ENCODE measurements at places on chromosomes 3 and 15.
A peak's percentile ranks its signal among the peaks of the same experiment; 100 is the strongest.

GRCh38 chr3:107881509-107881908, 209.3 kb downstream of the CD47 start:
- no peak for DNase-seq

DNA sequence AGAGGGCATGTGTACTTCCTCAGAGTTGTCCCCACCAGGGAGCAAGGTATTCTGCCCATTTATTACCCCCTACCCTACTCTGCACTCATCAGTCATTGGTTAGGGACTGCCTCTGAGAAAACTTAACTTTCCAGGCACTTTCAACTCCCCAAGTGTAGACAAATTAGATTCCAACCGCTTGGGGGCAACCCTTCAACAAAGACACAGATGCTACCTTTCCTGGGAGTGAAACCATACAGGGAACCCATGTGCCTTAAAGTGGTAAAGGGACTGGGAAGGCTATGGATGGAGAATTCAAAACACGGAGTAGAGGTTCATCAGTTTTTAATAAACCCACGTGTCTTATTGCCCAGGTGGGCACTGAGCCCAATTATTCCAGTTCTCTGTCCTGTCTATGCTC, 19.4 kb upstream of the UBE2E2 start:
- DNase-seq = peak; percentile 50

DNA sequence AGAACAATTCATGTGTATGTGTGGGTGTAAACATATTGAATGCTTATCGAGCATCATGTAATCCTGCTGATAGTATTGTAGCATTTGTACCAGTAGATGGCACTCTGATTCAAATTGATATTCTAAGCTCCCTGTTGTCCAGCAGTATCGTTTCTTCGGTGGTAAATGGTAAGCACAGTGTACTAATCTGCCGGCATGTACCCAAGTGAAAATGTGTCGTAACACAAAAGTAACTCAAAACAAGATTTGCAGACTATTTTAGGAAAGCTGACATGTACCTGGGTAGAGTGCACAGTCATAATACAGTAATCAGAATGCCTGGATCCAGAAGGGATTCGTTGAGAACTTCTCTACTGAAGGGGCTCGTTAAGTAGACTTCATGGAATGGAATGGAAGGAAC, 31.7 kb upstream of the MNS1 start:
- DNase-seq = no peak

DNA sequence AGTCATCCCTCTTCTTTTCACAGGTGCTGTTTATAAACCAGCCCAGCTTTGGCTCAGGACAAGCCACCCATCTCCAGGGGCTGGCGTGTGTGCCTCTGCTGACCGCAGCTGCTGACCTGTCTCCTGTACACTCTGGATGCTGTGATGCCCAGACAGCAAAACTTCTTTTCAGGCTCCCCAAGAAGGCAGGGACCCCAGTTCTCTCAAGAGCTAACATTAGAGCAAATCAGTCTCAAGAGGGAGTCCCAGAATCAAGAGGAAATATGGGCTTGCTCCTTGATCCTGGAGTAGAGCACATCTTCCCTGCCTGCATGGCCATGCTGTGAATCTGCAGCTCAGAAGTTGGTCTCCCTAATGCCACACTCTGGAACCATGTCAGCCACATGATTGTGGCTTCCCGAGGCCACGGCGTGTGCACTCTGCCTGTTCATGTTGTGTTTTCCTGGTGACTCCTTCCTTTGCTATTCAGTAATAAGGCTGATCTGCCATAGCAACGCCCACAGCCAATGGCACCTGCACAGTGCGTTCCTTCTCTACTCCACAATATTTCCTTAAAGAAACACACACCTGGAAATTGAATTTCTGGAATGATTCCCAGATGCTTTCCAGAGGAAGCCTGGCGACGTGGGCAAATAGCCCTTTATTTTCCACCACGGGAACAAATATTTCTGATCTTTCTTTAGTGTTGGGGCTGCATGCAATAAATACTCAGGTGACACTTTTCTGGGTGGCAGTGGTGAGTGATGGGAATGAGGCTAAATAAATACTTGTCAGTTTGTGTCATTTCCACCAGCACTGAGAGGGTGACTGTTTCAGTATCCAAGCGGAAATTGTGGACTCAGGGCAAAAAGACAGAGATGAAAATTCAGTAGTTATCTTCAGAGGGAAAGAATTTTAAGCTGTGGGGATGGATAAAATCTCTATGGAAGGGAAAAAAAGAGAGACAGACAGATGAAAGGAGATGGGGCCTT, 21.9 kb upstream of the THSD4 start:
- DNase-seq = no peak

DNA sequence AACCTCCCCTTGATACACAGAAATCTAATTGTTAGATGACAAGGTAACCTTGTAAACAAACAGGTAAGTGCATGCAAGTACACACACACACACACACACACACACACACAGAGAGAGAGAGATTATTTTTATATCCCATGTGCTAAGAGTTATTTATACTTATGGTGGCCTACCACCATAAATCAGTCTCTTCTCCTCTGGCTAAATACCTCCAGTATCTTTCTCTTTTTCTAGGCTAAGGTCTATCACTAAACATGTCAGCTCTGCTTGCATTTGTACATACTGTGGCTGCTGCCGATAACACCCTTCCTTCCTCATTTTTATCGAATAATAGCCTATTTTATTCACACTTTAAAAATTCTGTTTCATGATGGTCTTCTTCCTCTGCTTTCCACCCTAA, 172.4 kb downstream of the CNTN3 start:
- DNase-seq = no peak

DNA sequence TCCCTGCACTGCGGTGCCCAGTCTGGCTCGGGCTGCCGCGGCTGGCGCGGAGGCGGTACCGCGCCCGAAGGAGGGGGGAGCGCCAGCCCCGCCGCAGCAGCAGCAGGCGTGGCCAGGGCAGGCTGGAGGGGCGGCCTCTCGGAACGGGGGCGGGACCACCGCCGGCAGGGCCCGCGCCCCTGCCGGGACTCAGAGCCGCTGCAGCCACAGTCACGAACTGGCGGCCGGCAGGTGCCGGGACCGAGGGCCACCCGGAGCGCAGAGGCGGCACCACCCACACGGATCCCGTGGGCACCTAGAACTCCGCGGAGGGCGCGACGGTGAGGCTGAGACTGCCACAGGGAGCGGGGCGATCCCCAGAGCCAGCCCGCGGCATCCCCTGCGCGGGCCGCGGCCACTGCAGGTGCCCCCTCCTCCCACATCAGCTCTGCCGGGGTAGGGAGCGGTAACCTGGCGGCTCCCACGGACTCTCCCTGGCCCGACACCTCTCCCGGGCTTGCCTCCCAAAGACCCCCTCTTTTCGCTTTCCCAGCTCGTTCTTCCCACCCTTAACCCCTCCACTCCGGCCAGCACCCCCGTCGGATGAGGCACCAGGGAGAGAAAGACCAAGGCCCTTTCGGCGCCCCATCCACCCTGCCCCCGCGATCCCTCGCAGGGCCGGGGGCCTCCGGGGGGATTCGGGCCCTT, at the start of gene VWA5B2:
VWA5B2 (plus strand) TSS at position 192 of the 687 bp plus-strand sequence. CDS start 944 bp downstream, outside the sequence.
- DNase-seq = no peak

DNA sequence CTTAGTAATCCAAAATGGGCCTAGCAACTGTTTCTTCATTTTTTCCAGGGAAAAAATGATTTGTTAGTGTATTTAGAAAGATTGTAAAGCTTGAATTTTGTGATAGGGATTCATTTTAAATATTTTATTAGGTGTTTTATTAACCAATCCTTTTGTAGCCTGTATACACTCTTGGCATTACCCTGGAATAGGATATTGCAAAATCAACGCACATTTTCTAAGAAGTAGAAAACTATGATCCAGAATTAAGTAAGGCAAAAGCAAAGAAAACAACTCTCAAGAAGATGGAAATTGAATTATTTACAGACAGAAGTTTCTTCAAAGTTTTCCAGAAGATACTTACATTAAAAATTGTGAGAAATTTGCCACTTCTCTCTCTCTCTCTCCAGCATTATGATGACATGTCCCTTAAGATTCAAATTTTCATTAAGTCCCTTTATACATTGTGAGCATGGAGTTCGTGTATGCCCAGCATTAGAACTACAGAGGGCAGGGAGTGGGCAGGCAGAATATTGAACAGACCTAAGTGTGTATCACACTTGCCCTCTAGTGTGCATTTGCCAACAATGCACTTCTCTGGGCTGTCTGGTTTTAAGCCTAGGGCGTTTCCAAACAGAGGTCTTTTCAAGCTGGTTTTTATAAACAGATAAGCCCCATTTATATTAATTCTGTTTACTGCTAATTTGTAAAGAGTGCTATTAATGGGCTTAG, 28.5 kb upstream of the CMSS1 start:
- no peak for DNase-seq

GRCh38 chr3:107063351-107063750, 313.9 kb upstream of the CCDC54 start:
- DNase-seq = no peak

- no peak for DNase-seq
Observed at GRCh38 chr3:134104031-134104430, 74.3 kb upstream of the SLCO2A1 start.

DNA sequence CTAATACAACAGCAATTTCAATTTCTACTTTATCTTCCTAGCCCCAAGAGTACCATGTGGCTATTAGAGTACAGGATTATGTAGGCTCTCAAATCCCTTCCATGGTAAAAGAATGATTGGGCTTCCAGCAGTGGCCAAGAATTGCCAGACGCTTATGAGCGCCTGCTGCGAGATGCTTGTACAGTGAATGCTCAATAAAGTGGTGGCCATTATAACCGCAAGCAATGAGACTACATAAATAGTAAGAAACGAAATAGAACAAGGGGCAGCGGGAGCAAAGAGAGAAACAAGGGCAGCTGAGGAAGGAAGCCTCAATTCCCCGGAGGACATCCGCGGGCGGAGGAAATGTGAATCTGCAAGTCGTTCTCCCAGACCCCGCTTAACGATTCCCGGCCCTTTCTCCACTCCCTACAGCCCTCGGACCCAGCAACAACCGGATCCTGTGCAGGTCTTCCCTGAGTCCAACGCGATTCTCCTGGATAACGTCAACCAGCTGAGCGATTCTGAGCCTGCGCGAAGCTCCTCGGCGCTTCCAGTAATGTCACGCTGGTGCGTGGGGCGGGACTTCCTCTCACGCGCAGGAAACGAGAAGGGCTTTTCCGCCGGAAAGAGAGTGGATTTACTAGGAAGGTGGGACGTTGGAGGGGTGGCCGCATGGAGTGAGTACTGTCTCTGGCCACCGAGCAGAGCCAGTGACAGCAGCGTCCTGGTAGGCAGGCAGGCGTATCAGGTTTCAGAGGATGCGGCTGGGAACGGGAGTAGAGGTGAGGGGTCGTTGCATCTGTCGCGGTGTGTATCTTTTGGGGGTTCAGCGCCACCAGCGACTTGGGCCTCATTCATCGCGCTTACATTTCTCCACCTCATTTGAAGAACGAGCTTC, 40.5 kb upstream of the AP3B2 start:
- DNase-seq = peak; percentile 96

GRCh38 chr3:117059067-117059955, 349.7 kb downstream of the TUSC7 start:
- DNase-seq = no peak

GRCh38 chr15:73270366-73271097, 98.2 kb downstream of the HCN4 start:
- DNase-seq = no peak

Data from left lobe of liver (tissue), 2 donors.